CD4-positive, alpha-beta T cell treated with Interferon alpha-2 for 1 hour (primary cell): ENCODE measurements at places on chromosomes 5 and 9.

GRCh38 chr9:114347675-114348074 lies 18.0 kb downstream of the ORM2 start:
- no peak for DNase-seq

- DNase-seq, result no peak
These were observed 68.5 kb upstream of the HSPB3 start for GRCh38 chr5:54387031-54387430.

- DNase-seq, result no peak
These were observed 34.4 kb downstream of the MACROH2A1 start for GRCh38 chr5:135364421-135365262.

- DNase-seq, result no peak
These were observed 629.8 kb upstream of the CDH18 start for GRCh38 chr5:20617841-20618240.

- DNase-seq, result no peak
These were observed 248.3 kb downstream of the FBXL7 start for GRCh38 chr5:15748266-15748665.

GRCh38 chr5:138138949-138139780 lies at the start of gene NME5:
TSS of gene NME5 (minus strand) at chr5:138139428. CDS start at chr5:138138780, 648 bp downstream.
- DNase-seq, result no peak

DNA sequence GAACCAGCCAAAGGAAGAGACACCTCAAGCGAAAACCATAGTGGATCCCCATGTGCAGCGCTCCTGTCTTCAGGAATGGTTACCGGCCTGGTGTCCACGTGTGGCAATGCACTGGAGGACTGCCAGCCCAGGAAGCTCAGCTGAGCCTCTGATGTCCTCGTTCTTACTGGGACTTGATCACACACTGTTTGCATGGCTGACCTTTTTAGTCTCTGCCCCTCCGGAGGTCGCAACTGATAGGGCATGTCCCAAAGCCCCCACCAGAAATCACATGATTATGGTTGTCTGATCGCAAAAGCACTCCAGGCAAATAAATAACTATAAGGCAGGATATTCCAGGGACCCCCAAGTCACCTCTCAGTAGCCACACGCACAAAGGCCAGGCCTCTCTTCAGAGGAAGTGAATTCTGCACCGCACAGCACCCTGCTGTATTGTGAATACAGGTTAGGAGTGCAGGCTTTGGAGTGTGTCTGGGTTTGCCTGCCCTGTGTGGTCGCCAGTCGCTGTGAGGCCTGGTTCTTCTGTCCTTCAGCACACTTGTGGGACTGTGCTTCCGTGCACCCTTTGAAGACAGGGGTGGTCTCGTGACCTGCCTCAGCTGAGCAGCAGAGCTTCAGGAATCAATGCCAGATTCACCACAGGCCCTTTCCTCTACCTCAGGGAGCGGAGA lies 13.4 kb upstream of the HABP4 start:
- DNase-seq, result no peak

GRCh38 chr5:87188391-87188790 lies 79.3 kb upstream of the RASA1 start:
- no peak for DNase-seq

GRCh38 chr9:99154356-99154755 lies 49.4 kb downstream of the TGFBR1 start:
- no peak for DNase-seq

- DNase-seq, result no peak
These were observed 1008.9 kb downstream of the EFNA5 start for GRCh38 chr5:106661866-106662265.

DNA sequence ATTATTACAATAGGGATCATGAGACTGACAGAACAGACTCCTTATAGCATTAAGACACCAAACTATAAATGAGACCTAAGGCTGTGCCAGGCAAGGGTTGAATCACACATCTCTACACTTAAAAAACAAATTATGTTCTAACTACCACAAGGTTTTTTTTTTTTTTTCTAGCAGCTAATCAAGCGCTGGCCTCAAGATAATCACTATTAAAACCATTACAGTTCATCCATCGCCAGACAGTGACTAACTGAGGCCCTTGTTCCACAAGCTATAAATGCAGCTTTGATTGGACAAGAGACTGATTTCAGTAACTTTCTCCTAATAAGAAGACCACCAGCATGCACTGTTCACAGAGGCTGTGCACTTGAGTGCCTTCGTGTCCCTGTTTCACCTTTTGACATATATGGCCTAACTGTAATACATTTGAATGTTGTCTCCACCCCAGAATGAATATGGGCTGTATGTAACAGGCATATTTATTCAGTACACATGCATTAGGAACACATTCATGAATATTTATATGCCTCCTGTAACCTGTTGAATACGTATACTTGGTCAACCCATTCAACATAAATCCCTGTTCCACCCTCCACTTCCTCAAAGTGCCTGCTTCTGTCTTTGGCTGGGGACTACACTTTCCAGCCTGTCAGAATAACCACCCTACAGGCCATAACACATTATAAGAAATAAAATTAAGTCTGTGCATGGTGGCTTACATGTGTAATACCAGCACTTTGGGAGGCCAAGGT lies 22.8 kb upstream of the ZNF131 start:
- DNase-seq, result no peak

GRCh38 chr5:149679876-149680809 lies 50.0 kb upstream of the PPARGC1B start:
- DNase-seq, result no peak

DNA sequence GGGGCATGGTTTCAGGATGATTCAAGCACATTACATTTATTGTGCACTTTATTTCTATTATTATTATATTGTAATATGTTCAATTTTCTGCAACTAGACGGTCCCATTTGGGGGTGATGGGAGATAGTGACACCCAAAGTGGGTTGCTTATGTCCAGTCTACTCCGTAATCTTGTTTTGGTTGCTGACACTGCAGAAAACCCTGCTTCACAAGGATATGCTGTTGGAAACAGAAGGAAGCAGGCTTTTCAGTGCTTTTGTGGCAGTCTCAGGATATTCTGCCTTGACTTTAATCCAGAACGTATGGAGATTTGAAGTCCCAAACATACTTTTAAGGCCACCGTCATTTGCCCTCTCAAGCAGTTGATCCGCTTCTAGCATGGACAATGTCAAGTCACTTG lies 47.5 kb upstream of the LARP1 start:
- DNase-seq, result no peak

DNA sequence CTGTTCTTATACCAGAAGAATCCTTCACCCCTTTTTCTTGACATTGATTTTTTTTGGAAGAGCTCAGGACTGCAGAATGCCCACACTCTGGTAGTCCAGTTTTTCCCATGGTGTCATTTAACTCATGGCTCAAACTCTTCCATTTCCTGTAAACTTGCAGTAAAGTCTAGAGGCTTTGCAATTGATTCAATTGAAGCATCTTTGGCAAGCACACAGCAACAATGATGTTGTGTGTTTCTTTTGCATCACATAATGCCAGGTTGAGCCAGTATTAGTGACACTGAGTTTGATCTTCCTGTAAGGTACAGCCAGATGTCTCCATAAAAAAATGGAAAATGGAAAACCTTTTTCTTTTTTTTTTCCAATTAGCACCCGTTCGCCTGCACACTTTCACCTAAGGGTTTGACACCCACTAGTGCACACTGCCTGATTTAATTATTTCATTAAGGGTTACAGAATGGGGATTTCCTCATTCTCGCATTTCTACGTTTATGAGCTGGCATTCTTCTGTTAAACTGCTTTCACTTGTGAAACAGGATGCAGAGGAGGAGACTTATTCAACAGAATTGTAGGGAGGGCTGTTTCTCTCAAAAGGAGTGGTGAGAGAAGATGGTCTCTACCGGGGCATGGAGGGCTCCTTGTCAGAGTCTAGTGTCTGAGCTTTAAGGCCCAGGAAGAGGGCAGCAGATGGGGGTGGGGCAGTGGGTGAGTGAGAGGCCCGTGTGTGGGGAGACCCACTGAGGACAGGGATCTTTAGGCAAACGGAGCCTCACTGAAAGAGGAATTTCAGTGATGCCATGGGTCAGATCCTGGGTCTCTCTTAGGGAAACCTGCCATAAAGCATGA lies 2.2 kb upstream of the S1PR3 start:
- DNase-seq, result peak; percentile 17

GRCh38 chr5:5605170-5605764 lies 182.8 kb downstream of the ICE1 start:
- DNase-seq, result no peak

- DNase-seq, result no peak
These were observed 249.7 kb downstream of the ENC1 start for GRCh38 chr5:74390822-74391221.

DNA sequence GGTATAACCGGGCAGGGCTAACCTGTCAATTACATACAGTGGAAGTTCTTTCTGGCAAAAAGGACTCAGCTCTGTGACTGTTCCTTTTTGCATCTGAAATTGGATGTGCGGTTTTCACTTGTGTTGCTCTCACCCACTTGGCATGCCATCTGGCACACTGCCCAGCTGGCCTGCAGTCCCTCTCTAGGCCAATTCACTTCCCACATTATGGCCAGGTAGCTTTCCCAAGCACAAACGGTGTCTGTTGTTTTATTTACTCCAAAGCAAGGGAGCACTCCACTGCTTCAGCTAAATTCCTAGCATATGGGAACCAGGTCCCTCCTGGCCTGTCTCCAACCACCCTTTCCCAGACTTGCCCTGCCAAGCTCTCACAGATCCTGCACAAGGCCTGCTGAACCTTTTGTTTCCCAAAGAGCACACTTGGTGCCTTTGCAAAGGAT lies 132.5 kb downstream of the SEMA6A start:
- DNase-seq, result no peak

GRCh38 chr9:7542693-7543092 lies 256.9 kb downstream of the DMAC1 start:
- no peak for DNase-seq

- no peak for DNase-seq
These were observed 72.0 kb downstream of the ANKRD33B start for GRCh38 chr5:10635867-10636350.

- no peak for DNase-seq
These were observed 138.1 kb downstream of the ADAMTS12 start for GRCh38 chr5:33753704-33754103.

DNA sequence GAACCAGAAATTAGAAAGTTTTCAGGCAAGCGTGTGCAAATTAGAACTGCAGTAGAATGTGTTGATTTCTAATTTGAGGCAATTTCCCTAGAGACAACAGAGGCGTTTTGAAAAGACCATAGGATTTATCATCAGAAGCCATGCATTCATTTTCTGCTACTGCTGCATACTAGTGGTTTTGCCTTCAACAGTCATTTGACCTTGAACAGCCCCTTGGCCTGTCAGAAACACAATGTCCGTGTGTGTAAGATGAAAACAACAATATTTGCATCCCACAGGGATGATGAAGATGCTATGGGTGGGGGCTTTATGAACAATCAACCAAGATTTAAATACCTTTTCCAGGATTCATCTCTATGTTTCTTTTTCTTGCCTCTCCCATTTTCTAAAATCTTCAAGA lies 73.7 kb downstream of the PDE4D start:
- no peak for DNase-seq
